SK-MEL-5 (cell line): ENCODE measurements at places on chromosomes 5 and 9.
A peak's percentile ranks its signal among the peaks of the same experiment; 100 is the strongest.

- no peak for DNase-seq
Measured at GRCh38 chr5:159456261-159456660, 126.0 kb upstream of the IL12B start.

- DNase-seq: no peak
Measured at GRCh38 chr5:156913355-156913718, 49.7 kb downstream of the TIMD4 start.

GRCh38 chr9:20187318-20187717, 398.5 kb upstream of the SLC24A2 start:
- no peak for DNase-seq

DNA sequence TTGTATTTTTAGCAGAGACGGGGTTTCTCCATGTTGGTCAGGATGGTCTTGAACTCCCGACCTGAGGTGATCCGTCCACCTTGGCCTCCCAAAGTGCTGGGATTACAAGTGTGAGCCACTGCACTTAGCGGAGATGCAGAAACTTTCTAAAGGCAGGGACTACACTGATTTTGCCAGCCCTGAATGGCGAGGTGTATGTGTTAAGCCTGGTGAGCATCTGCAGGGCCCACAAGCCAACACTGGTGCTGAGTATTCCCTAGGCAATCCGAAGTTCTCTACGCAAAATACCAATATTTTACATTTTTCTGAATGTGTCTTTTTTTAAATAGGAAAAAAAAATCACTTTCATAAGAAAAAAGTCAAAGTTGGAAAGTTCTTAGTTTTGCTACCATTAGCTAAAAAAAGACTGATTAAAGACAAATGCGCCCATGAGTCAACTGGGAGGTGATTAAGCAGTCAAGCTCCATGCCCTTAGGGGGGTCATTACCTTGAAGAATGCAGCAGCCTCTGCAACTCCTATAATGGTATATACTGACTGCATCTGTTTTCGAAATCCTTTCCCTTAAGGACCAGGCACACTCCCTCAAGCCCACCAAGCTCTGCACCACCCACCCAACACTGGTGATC, 502.8 kb downstream of the BNC2 start:
- DNase-seq: no peak

DNA sequence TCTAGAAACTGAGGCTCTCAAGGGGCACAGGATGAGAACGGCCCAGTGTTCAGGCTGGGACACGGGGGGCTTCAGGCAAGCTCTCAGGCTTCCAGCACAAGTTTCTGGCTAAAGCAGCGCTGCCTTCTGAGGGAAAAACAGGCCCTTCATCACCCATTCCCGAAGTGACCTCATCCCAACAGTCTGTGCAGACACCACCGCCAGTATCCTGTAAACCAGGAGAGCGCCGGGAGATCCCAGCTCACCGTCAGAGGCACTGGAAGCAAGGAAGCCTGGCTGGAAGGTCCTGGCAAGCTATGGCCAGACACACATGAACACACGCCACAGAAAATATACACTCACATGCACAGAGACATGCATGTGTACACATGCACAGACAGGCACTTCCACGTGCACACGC, 8.8 kb downstream of the SLC12A7 start:
- DNase-seq: no peak

DNA sequence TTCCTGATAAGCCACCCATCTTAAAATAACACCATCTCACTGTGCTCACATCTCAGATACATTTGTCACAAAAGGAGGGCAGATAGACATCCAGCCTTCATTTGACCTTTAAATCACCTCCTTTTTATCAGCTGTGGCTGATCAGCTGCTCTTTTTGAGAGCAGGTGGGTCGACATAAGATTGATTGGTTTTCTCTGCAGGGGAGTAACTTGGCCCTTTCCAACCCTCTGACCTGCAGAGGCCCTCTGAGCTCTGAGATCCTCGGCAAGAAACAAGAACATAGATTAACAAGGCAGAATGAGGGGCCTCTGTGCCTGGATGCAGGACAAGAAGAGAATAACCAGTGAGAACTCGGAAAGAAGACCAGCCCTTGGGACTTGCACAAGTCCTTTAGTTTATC, 33.5 kb upstream of the GLRA1 start:
- DNase-seq: no peak

- no peak for DNase-seq
Measured at GRCh38 chr9:125544988-125545651, 161.9 kb downstream of the MAPKAP1 start.

DNA sequence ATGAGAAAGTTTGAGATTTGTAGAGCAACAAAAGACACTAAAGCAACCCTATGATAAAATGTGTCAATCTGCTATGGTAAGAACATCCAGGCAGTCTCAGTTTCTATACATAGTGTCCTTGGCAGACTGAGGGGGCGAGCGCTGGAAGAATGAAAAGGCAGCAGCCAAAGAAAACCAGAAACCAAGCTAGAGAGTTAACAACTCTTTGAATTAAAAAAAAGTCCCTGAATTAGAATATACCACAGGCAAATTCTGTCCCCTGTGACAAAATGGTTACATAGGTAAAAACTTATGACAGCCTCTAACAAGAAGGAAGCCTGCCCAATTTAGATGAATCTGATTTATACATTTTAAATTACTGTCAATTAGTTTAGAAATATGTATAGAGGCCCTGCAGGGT, 106.7 kb downstream of the OXCT1 start:
- DNase-seq: no peak

GRCh38 chr5:9363026-9363425, 182.8 kb downstream of the SEMA5A start:
- DNase-seq: no peak

- no peak for DNase-seq
Measured at GRCh38 chr9:110751971-110752370, 83.4 kb downstream of the MUSK start.

DNA sequence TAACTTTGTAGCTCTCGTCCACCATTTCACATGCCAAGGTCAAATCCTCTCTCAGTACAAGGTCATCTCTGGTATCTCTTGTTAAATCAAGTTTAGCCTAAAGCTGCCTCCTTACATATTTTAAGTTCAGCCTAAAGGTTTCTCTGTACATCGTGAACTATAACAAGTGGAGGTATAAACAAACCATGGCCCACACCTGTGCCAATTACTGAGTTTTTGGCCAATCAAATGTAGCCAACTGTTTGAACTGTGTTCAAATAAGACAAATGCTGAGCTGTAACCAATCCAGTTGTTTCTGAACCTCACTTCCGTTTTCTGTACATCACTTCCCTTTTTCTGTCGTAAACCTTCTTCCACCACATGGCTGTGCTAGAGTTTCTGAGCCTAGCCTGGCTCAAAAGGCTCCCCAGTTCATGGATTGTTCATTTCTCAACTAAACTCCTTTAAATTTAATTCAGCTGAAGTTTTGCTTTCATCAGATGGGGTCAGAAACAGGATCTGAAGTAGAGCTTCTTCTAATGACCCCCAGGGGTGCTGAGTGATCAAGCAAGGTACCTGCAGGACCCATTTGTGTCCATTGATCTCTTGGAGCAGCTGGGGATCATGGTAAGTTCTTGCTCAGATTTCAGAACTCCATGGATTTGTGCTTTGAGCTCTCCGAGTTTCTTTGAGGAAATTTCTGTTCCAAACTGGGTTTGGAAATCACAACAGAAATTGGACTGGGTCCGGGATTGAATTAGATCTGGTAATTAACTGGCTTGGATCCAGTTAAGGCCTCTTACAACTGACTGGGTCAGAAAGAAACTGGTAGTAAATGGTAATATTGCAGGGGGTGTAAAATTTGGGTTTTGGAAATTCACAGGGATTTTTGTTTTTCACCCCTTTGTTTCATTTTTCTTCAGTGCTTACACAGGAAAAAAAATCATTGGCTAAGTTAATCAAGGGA, 11.0 kb upstream of the NANS start:
- peak; percentile 46 for DNase-seq

GRCh38 chr9:111300140-111300735, 29.8 kb downstream of the OR2K2 start:
- DNase-seq: peak; percentile 42

GRCh38 chr9:99114049-99114440, 9.1 kb downstream of the TGFBR1 start:
- DNase-seq: no peak

DNA sequence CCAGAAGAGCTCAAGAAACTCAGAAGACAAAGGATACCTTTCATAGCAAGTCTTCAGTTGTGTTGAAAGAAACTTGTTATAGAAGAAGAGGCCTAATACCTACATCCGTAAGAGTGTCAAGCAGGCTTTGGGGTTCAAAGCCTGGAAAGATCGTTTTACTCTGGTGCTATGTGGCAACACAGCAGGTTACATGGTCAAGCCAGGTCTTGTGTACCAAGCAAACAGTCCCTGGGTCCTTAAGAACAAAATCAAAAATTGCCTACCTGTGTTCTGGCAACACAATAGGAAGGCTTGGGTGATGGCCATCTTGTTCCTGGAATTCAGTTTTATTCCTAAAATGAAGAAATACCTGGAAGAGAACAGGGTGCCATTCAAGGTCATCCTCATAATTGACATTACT, 32.0 kb upstream of the LRRC19 start:
- DNase-seq: no peak

DNA sequence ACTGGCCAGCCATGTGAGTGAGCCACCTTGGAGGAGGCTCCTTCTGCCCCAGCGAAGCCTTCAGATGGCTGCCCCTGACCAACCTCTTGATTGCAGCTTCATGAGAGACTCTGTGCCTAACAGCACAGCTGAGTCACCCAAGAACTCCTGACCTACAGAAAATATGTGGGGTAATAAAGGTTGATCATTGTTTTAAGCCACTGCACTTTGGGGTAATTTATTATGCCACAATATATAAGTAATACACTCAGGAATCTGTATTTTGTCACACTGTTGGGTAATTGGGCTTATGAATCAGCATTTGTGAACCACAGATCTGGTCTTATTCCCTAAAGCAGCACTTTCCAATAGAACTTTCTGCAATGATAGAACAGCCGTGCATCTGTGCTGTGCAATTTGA, 24.4 kb upstream of the VDAC1 start:
- DNase-seq: peak; percentile 32

GRCh38 chr5:124741711-124742496, 4.5 kb downstream of the ZNF608 start:
- peak; percentile 43 for DNase-seq

GRCh38 chr9:74443036-74443750, 53.9 kb upstream of the RORB start:
- no peak for DNase-seq

DNA sequence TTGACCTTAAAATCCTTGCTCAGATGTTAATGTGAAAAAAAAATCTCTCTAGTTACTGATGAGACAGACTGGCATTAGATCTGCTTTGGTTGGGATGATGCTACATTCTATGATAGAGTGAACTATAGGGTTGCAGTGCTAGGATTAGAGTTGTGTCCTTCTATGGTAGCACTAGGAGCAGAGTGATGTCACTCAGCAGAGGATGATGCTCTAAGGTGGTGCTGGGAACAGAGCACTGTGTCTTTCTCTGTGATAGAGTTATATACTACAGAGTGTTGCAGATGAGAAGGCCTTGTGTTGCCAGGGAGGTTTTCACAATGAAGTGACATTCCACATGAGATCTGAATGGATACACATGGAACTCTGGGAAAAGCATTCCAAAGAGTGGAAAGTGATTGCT, 462.3 kb downstream of the CDH12 start:
- DNase-seq: no peak

- no peak for DNase-seq
Measured at GRCh38 chr5:178555005-178555404, 35.2 kb downstream of the COL23A1 start.

GRCh38 chr5:57671371-57671770, 188.8 kb upstream of the ACTBL2 start:
- DNase-seq: no peak

GRCh38 chr9:130189840-130190239, 17.6 kb downstream of the NCS1 start:
- no peak for DNase-seq

DNA sequence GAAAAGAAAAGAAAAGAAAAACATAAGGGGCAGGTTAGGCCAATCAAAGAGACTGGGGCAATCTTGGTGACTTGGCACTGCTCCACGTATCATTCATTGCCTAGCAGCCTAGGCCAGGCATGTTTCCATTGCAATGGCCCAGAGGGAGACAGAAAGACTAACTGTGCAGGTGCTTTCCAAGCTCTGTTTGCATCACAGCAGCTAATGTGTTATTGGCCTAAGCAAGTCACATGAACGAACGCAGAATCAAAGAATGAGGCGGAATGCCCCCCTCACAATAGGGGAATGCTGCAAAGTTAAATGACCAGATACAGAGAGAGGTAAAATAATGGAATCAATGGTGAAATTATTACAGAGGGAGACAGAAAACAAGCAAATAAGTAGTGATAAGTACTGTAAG, 11.1 kb upstream of the VPS13A start:
- no peak for DNase-seq

GRCh38 chr5:41832430-41832829, 37.8 kb downstream of the OXCT1 start:
- DNase-seq: no peak

- peak; percentile 49 for DNase-seq
Measured at GRCh38 chr5:59661954-59662615, 231.4 kb downstream of the PDE4D start.

DNA sequence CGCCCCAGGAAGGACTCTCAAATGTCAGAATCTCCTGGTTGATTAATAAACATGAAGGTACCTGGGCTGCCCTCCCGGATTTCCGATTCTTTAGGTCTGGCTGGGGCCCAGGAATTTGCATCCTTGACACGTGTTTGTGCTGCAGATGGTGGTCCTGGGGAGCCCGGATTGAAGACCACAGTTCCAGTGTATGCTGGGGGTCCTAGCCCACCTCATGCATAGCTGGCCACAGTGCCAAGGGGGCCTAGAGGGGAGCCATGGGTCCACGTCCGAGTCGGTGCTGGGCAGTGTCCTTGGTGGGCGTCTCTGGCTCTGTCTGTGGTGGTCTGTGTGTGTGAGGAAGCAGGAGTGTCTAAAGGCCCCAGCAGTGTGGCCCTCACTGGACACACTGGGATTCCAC, 3.2 kb downstream of the NCS1 start:
- no peak for DNase-seq
